Stimulated activated CD4-positive, alpha-beta T cell treated with anti-CD3 and anti-CD28 coated beads, Interleukin-4, amount 100 ng/mL, for 4 hours (primary cell): ENCODE measurements at places on chromosomes 16 and 17.

DNA sequence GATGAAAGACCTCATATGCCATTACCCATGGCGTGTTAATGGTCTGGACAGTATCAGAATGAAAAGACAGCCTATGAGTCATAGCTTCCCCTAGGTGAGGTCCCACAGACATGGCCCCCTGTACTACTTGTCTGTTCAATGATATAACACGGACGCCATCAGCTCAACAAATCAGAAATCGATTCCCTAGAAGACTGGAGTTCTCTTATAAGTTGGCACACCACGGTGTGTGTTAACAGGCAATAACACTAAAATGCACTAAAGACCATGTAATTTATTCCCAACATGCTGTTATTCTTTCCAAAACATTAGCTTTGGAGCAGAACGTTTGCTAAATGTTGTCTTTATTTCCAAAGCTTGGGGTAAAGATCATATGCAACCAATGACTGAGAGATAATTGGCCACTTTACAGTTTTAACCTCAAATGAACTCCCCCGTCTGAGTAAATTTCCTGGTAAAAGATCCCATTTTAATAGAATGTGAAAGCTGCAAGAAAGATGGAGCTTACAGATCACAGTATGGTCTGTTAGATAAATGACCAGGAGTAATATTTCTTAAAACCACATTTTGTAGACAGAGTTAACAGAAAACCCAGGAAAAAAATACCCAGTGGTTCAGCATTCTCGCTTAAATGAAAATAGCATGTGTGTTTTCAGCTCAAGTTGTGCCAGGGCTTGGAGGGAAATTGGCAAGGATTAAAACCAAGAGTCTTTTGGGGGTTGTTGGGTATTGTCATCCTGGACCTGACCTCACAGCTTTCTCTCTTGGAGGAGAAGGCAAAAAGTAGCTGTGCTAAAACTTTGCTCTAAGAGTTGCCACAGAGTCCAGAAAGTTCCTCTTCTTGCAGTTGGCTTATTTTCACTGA is 65.9 kb downstream of the PCTP start:
- no peak for DNase-seq

- no peak for DNase-seq
Observed at GRCh38 chr17:78829477-78829876, 11.1 kb downstream of the USP36 start.

- DNase-seq = peak; percentile 27
Observed at GRCh38 chr17:44005527-44006271, 1.3 kb downstream of the NAGS start.

DNA sequence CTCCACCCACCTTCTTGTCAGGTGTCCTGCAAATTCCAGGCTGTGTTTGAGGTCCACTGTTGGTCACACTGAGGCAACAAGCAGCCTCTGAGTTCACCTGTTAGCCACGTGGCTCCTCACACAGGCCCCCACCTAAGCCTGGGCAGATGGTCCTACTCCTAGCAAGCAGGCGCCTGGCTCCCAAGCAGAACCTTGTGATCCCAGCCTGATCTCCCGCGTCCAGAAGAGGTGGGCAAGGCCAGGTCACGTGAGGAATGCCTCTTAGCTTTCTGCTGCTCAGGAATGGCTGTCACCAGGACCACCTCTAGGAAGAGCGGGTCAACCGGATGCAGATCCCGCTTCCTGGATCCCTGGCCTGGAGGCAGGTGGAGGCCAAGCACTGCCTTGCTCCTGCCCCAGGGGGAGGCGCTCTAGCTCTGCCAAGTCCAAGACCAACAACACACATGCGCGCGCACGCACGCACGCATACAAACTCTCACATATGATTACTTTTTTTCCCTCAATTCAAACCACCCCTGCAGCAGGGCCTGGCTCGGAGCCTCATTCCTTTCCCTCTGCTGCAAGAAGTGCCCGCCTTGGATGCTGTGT is 9.5 kb downstream of the CYB561 start:
- no peak for DNase-seq

DNA sequence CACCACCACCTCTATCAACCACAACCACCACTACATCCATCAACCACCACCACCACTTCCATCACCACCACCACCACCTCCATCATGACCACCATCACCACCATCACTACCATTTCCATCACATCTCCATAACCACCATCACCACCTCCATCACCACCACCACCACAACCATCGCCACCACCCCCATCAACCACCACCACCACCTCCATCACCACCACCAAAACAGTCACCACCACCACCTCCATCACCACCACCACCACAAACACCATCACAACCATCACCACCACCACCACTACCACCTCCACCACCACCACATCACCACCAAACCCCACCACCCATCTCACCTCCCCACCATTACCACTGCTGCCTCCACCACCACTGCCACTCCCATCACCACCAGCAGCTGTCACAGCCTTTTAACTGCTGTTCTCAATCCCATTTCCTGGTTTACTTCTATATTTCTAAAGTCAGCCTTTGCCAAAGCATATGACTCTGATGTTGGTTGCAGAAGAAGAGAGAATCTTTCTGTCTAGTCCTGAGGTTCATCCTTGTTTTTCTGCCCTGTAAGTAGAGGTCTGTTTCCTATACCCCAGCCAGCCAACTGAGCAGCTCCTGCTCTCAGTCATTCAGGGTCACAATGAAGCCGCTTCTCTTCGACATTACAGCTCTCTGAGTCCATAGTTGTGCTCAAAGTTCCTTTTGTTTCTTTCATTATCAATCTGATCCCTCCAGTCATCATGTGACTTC is 14.0 kb downstream of the MARCHF10 start:
- DNase-seq = no peak

- DNase-seq = no peak
Observed at GRCh38 chr17:48368352-48368908, 61.6 kb downstream of the SKAP1 start.

- no peak for DNase-seq
Observed at GRCh38 chr16:75475420-75475847, 10.9 kb upstream of the TMEM170A start.

- no peak for DNase-seq
Observed at GRCh38 chr16:69936751-69937211, 14.4 kb upstream of the CLEC18A start.

DNA sequence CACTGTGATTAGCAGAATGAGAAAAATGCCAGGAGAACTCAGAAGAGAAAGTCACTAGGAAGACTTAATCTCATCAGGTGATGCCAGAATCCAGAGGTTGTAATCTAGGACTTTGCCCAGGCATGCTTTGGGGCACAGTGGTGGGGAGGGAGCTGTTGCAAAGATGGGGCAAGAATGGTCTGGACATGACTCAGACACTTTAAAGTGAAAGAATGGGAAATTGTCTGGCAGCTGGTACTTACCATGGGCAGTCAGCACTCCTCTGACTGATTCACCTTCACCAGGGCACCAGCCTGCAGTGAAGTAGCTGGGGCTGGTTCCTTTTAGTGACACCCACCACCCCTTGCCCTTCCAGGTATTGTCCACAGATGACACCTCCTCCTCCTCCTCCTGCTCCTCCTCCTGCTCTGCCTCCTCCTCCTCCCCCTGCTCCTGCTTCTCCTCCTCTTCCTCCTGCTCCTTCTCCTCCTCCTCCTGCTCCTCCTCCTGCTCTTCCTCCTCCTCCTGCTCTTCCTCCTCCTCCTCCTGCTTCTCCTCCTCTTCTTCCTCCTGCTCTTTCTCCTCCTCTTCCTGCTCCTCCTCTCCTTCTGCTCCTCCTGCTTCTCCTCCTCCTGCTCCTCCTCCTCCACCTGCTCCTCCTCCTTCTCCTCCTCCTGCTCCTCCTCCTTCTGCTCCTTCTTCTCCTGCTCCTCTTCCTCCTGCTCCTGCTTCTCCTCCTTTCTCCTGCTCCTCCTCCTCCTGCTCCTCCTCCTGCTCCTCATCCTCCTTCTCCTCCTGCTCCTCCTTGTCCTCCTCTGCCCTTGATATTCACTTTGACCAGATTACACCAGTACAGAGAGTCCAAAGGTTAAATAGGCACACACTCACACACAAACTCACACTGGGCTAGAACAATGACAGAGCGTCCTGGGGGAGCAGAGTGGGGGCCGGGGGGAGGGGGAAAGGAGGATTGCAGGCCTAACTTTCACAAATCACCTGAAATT is at the start of gene CHD9NB:
TSS of gene CHD9NB (minus strand) at position 379 of the 983 bp plus-strand sequence. CDS start 8,739 bp downstream, outside the sequence.
- DNase-seq = no peak

GRCh38 chr17:1608676-1609075 is 20.0 kb downstream of the SLC43A2 start:
- DNase-seq = no peak

DNA sequence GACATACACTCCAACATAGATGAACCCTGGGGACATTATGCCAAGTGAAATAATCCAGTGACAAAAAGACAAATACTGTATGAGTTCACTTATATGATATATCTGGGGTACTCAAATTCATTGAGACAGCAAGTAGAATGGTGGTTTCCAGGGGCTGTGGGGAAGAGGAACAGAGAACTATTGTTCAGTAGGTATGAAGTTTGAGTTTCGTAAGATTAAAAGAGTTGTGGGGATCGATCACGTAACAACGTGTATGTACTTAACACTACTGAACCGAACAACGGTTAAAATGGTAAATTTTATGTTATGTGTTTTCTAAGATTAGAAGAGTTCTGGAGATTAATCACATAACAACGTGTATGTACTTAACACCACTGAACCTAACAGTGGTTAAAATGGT is 100.8 kb downstream of the HS3ST3A1 start:
- no peak for DNase-seq

- DNase-seq = no peak
Observed at GRCh38 chr16:84941921-84942320, 69.4 kb downstream of the ZDHHC7 start.

DNA sequence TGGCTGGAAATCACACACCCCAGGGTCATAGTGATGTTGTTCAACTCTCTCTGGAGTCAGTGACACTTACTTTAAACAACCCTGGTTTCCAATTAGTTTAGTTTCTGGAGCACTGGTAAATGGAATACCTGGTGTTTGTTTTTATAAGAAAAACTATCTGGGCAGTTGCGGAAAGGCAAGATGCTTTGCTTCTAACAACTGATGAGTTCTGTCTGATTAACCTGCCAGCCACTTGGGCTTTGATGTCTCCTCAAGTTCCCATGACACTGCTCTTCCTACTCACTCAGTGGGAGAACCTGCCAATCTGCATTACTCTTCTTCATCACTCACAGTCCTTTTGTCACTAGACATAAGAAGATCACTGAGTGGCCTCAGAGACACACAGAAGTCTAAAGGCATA is 78.7 kb upstream of the MTMR4 start:
- no peak for DNase-seq

DNA sequence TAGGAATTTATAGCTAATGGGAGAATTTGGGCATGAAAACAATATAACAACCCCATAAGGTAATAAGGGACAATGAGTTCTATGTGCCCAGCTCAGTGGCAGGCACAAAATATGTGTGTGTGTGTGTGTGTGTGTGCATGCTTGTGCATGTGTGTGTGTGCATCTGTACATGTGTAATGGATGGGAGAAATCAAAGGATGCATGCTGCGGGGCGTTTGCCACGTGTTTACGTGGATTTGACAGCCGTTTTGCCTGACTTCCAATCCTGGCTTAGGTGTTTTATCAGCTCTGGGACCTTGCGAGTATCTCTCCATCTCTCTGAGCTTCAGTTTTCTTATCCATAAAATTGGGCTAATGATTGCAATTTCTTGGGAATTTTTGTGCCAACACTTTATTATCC is 108.4 kb downstream of the IRX5 start:
- DNase-seq = no peak

DNA sequence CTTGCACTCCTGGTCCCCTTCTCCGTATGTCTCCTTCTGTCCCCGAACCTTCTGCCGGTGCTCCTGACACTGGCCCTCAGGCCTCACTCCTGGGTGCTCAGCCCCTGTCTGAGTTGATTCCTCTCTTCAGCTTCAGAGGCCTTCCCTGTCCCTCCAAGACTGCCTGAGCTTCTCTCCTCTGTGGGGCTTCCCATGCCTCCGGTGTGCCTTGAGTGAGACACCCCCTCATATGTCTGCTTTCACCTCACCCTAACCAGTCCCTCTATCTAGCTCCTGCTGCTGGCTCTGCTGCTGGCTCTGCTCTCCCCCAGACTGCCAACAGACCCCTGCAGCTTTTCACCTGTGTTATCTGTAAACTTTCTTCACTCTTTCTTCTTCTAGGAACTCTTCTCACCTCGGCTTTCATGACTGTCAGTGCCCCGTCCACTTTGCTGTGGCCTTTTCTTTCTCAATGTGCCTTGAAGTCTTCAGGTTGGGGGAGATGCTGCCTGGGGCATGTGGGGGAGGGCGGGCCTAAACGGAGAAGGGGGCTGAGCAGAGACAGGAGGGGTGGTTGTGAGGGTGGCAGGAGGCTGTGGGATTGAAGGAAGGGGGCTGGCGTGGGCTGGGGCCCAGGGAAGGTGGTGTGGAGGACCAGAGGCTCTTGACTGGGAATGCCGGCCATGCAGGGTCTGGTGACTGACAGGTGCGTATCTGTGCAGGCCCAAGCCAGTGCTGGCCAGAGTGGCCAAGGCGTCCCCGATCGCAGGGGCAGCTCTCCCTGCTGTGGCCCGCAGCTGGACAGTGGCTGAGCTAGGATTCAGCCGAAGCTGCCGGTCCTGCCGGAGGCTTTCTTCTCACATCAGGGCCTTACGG is 81.3 kb downstream of the METRNL start:
- no peak for DNase-seq

DNA sequence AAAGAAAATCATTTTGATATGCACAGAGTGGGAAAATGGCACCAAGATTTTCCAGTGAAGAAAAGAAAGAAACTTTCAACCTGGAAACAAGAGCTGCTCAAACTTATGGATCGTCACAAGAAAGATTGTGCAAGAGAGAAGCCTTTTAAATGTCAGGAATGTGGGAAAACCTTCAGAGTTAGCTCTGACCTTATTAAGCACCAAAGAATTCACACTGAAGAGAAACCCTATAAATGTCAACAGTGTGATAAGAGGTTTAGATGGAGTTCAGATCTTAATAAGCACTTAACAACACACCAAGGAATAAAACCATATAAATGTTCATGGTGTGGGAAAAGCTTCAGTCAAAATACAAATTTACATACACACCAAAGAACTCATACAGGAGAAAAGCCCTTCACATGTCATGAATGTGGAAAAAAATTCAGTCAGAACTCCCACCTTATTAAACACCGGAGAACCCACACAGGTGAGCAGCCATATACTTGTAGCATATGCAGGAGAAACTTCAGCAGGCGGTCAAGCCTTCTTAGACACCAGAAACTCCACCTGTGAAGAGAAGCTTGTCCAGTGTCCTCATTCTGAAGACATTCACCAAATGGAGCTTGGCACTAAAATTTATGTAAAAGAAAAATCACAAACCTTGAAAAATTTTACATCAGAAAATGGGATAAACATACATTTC is 12.2 kb downstream of the ZNF75A start:
- no peak for DNase-seq

DNA sequence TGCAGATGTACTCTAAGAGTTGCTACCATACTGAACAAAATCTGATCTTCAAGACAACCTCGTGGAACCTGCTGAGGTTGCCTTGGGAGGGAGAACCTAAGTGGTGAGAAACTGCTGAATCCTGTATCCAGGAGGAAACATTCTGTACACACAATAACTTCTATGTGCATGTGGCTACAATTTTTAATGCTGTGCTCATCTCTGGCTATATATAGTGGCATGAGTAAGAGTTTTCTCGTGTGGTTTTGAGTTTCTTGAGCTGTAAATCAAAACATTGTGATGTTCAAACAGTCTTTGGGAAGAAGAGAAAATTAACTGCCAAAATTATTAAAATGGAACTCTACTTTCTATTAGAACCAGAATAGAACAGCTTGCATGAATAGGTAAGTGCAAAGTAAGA is 206.8 kb downstream of the CA10 start:
- DNase-seq = no peak

GRCh38 chr17:14732211-14732610 is 431.3 kb downstream of the HS3ST3B1 start:
- no peak for DNase-seq

GRCh38 chr17:75402026-75402425 is 3.5 kb downstream of the GRB2 start:
- no peak for DNase-seq

- DNase-seq = no peak
Observed at GRCh38 chr16:53024045-53024444, 28.7 kb downstream of the CHD9NB start.
